Activated naive CD4-positive, alpha-beta T cell (primary cell): ENCODE measurements at places on chromosomes 5 and 9.

- DNase-seq: no peak
Measured at GRCh38 chr5:127077366-127077765, 4.1 kb upstream of the C5orf63 start.

- no peak for DNase-seq
Measured at GRCh38 chr9:102124465-102124864, 386.0 kb upstream of the GRIN3A start.

- DNase-seq: no peak
Measured at GRCh38 chr5:77266291-77266690, 55.8 kb downstream of the PDE8B start.

DNA sequence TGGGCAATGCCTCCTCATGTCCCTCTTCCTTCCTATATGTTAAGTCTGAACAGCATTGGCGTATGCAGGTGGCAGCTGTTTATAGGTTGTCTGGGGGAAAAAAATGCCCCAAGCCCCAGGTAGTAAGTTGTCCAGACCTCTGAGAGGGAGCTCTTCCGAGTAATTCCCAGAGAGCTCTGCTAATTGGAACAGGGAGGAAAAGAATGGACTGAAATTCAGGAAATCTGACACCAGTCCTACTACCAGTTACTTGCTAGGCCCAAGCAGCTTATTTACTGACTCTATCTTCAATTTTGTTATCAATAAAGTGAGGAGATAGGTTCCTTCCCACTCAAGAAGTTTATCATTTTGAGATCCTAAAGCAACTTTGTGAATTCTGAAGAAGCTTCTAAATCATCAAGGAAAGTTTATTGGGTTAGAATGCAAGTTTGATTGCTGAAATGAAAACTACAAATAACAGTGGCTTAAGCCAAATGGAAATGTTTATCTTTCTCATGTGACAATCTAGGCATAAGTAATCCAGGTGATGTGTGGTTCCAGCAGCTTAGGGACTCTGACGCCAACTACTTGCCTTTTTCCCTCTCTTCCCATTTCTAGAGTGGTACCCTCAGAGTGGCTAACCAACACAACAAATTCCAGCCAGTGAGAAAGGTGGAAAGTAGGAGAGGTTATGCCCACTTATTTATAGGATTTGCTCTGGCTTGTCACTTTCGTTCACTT, 5.6 kb downstream of the STK32A start:
- DNase-seq: no peak

DNA sequence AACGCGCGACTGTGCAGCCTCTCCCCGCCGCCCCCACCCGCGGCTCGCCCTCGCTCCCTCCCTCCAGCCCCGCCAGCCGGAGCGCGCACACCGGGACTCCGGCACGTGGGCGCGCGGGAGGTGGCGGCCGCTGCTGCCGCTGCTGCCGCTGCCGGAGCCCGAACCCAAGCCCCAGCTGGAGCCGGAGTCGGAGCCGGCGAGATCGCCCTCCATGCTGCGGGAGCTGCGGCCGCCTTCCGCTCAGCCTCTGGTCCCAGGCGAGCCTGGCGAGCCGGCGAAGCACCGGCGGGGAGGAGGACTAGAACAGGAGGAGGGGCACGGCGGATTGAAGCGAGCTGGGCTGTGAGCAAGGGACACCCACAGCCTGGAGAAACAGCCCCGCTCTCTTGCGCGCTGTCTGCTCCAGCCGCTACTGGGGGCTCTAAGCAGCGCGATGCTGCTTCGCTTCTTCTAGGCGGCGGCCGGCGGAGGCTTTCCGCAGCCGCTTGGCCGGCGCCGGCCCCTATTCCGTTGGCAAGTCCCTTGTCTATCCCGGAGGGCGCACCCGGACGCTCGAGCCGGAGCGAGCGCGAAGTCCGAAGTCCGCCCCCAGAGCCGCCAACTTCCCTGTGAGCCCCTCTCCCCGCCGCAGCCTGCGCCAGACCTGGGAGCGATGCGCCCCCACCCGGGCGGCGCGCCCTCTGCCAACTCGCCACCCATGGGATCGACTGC, 598.7 kb upstream of the SGCD start:
- DNase-seq: no peak

GRCh38 chr5:119943148-119943547, 313.8 kb downstream of the FAM170A start:
- no peak for DNase-seq

- no peak for DNase-seq
Measured at GRCh38 chr5:149827086-149827485, 97.0 kb downstream of the PPARGC1B start.

DNA sequence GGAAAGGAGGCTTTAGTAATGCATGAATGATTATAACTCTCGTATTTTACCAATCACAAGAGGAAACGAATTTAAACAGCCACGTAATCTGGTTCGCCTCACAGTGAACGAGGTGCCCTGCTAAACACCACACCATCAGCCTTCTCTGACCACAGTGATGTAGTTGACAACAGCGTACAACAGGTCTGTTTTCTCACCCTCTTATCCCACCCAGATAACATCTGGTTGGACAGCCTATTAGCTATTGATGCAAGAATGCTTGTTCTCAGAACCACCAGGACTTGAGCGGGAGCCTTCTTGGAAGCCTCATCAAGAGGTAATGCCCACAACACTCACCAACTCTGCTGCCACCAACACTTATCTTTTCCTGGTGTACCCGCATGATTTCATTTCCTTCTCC, 23.3 kb downstream of the SLC1A3 start:
- no peak for DNase-seq

DNA sequence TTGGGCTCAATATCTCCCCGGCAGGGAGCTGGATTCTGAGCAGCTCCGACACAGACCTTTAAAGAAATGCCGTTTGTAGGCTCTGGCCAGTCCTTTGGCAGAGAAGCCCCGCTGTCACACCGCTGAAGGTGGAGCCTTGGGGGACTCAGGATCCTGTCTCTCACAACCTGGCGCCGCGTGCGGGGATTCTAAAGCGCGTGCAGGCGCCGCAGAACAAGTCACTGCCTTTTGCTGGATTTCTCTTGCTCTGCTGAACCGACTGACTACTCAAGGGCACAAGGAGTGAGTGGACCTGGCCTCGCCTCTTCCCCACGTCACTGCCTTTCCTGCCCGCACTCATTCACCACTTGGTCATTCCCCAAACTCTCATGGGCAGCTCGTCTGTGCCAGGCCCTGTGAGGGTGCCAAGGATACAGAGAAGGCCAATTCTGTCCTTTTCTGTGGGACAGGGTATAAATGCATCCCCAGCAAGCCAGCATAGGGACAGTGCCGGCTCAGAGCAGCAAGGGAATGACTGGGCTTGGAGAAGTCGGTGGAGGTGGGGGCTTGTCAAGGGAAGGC, 69.3 kb downstream of the CRB2 start:
- no peak for DNase-seq

DNA sequence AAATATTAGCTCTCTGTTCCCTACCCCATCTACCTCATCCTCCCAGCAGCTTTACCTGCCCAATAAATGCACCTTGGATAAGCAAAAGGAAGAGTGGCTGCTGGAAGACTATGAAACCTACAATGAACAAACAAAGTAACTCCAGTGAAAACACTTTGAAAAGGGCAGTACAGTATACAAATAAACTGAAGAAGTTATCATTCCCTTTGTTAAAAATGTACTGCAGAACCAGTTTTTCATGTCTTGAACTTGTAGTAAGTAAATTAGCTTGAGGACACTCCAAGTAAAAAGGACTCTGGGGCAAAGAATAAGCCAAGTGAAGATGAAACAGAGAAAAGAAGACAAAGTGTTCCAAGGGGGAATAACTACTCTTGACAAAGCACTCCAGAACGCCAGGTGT, 457.1 kb downstream of the DTWD2 start:
- DNase-seq: no peak

DNA sequence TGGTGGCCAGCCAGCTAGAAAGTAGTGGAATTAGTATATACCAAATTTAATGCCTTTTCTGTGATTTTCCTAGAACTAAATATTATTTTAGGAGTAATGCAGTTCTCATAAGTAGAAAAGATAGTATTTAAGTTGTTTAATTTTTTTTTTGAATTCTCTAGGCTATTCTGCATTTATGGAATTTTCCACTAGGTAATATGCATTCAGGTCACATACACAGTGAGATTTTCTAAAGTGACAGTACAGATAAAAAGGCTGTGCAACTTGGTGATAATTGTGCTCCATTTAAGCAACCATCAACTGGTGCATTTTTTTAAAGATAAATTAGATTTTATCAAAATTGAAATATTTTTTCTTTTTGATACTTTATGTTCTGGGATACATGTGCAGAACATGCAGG, 111.5 kb downstream of the SCAMP1 start:
- DNase-seq: no peak

DNA sequence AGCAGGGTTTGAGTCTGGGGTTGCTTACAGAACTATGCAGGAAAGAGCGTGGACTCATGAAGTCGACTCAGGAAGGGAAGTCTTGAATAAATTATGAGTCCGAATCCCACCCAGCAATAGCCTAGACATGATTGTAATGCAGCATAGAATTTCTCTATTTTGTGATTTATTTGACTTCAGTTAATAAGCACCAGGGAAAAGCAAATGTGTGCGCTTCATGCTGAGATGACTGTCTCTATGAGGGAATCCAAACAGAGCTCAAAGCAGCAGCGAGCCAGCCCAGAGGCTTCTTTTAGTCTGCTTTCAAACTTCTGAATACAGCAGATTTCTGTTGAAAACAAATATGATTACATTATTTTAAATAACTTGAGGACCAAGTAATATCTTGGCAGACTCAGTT, 188.0 kb downstream of the SEMA6A start:
- DNase-seq: no peak

- DNase-seq: no peak
Measured at GRCh38 chr5:76099286-76099702, 16.1 kb downstream of the SV2C start.

DNA sequence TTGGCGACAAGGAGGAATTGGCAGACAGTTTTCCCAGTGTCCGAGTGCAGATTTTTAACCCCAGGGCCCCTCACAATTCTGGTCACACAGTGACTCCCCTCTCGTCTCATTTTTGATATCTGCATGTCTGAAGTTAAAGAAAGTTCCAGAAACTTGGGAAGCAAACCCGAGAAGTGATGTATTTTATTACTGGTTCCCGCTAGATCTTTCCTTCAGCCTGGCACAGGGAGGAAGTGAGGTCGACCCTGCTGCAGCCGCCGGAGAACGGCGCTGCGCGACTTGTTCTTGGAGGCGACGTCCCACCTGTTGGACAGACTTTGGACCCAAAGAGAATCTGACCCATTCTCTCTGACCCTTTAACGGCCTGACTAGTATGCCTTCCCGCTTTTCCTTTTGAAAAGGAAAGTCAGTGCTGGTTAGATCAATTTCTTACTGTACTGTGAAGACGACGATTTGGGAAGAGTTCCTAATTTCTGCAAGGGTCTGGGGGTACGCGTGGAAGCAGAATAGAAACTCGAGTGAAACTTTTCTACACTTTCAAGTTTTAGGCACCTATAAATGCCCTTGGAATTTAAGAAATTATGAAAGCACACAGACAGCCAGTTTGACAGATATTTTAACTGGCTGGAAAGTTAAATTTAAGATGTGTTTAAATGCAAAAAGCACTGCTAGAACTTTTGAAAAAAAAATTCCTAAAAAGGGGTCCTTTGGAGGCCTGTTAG, 744 bp downstream of the OTULIN start:
- DNase-seq: no peak

- DNase-seq: no peak
Measured at GRCh38 chr9:20853866-20854265, 169.8 kb downstream of the FOCAD start.

GRCh38 chr5:149337736-149338135, 7.6 kb upstream of the GRPEL2 start:
- no peak for DNase-seq

GRCh38 chr9:98251551-98251950, 3.9 kb downstream of the TBC1D2 start:
- no peak for DNase-seq

DNA sequence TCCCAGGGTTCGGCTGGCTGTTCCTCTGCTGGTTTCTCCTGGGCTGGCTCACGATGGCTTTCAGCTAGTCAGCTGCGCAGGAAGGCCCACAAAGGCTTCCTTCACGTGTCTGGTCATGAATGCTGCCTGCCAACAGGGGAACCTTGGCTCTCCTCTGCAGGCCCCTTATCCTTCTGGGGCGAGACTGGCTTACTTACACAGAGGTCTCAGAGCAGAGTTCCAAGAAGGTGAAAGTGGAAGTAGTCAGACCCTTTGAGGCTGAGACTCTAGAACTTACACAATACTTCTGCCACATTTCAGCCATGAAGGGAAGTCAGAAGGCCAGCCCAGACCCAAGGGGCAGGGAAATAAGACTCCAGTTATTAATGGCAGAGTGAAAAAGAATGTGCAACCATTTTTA, 99.5 kb downstream of the LHFPL2 start:
- DNase-seq: no peak

- DNase-seq: no peak
Measured at GRCh38 chr5:115842089-115842935, 577 bp downstream of the AP3S1 start.

DNA sequence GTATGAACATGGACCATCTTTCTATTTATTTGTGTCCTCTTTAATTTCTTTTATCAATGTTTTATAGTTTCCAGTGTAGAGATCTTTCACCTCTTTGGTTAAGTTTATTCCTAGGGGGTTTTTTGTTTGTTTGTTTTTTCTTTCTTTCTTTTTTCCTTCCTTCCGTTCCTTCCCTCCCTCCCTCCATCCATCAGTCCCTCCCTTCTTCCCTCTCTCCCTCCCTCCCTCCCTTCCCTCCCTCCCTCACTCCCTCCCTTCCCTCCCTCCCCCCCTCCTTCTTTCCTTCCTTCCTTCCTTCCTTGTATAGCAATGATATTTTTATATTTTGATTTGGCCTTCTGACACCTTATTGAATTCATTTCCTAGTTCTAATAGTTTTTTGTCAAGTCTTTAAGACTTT, 23.4 kb upstream of the IGFBPL1 start:
- DNase-seq: no peak

GRCh38 chr9:112705768-112706427, 12.0 kb downstream of the INIP start:
- no peak for DNase-seq
